ENCODE measurements at places on chromosomes 2 and 18.
A peak's percentile ranks its signal among the peaks of the same experiment; 100 is the strongest.

GRCh38 chr2:157312866-157313486 is 12.6 kb downstream of the ERMN start:
- DNase-seq, result no peak

DNA sequence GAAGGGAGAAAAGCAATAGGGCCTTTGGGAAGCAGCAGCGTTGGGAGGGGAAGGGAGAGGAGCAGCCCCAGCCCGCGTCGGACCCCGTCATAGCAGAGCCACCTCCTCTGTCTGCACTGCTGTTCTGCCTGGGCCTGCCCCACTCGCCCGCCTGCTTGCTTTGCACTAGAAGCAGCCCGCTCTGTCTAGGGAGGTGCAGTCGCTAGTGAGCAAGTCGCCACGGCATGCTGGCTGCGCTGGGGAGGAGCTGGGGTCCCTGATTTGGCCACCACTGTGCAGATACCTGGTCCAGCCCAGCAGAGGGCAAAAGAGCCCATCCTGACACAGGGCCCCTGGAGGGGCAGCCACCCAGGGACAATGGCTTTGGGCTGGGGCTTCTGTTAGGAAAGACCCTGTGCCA is 8.0 kb upstream of the TMEM214 start:
- DNase-seq, result no peak

DNA sequence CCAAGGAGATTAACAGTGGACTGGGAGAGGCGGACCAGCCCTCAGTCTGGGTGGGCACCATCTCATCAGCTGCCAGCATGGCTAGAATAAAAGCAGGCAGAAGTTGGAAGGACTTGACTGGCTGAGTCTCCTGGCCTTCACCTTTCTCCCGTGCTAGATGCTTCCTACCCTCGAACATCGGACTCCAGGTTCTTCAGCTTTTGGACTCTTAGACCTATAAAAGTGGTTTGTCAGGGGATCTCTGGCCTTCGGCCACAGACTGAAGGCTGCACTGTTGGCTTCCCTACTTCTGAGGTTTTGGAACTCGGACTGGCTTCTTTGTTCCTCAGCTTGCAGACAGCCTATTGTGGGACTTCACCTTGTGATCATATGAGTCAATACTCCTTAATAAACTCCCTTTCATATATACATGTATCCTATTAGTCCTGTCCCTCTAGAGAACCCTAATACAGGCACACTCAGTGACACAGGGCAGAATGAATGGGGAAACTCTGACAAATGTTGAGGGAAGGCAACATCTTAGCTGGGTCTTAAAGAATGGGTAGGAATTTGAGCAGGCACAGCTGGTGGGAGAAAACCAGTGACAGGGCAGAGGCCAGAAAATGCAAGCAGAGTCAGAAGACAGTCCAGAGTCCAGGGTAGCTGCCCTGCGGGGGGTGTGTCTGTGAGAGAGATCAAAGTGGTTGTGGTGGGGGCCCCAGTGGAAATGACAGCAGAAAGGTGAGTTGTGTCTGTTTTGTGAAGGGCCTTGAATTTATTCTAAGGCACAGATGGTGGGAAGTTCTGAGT is 108.1 kb upstream of the CD302 start:
- no peak for DNase-seq

DNA sequence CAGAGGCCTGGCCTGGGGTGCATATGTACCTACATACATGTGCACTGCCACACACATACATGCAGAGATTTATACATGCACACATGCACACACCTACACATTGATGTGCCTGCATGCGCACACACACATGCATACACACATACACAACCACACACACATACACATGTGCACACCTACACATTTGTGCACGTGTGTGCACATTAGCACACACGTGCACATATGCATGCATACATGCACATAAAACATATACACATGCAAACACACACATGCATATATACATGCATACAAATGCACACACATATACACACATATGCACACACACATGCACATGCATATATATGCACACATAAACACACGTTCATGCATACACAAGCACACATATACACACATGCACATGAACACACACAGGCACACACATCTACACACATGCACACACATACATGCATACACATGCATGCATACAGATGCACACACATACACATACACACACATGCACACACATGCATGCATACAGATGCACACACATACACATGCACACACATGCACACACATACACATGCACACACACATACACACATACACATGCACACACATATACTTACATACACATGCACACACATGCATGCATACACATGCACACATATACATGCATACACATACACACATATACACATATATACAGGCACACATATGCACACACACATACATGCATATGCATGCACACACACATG is 23.6 kb upstream of the OTOS start:
- DNase-seq, result no peak

DNA sequence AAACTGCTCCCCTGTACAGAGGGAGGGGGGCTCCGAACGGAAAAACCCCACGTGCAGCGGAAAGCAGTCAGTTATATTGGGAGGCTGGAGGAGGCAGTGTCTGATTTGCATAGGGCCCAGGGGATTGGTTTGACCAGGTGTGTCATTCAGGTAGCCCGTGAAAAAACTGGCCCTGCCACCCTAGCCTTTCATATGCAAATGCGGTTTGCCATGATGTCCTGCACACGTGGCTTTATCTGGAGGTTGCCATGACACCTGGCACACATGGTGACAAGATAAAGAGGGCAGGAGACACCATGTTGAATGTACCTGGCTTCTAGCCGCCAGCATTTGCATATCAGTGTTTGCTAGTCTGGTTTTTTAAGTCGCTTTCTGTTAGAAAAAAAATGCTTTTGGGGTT is 20.5 kb downstream of the SLC25A52 start:
- no peak for DNase-seq

DNA sequence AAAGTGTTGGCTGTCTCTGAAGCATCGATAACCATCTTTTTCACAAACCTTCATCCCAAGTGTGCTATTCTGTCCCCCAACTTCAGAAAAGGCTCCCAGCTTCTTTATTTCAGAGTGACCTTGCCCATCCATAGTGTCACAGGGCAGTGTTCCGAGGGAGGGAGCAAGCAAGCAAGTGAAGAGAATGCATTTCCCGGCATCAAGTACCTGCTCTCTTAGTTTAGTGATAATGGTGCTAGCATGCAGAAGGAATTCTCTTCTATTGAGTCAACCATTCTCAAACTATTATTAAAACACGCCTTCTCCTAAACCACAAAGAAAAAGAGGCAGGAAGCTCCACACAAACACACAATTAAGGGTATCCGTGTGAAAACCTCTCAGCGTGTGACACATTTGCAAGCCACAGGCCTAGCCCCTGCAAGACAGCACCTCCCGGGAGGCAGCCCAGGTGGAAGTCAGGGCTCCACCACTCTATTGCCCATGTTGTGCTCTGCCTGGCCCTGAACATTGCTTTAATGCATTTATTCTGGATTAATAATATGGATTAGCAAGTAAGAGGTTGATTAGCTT is 504.9 kb downstream of the GALR1 start:
- DNase-seq, result no peak

- DNase-seq, result no peak
Observed at GRCh38 chr2:20198796-20199632, 25.9 kb downstream of the SDC1 start.

GRCh38 chr2:70726947-70727725 is 40.9 kb downstream of the ADD2 start:
- no peak for DNase-seq

DNA sequence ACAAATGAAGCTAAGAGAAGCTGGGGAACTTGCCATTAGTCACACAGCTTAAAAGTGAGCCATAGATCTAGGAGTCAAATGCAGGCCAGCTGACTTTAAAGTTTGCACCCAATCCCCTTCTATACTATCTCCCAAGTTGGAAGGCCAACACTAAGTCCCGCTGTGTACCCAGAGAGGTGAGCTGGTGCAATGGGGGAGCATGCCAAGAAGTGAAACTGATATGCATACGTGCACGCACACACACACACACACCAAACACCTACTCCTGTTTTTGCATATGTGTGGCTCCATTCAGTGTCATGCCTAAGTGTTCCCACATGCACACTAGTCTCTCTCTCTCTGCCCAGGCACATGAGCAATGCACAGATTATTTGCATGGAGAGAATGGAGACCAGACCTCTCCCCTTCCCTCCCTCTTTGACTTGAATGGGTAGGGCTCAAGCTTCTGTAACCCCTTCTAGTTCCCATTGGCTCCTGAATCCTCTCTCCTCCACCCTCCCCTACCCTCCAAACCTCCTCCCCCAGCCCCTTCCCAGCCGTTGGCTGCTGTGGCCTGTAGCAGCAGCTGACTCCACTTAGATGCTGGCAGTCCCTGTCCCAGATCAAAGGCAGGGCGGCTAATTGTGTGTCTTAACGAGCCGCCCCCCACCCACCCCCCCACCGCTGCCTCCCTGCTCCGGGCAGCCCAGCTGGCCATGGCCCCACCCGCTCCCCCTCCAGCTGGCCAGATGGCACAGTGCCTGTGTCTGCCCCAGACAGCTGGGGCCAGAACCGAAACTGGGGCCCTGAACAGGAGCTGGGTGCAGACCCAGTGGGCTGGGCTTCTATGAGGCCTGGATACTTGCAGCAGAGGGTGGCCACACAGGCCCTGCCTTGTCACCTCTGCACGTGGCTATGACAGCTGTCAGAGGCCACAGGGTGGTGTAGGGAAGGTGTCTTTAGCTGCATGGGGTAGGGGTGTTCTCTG is 5.6 kb downstream of the WNT10A start:
- DNase-seq, result peak; percentile 85

- DNase-seq, result peak; percentile 38
Observed at GRCh38 chr2:69013142-69013839, at the start of gene ANTXR1. Gene ANTXR1 (plus strand): TSS chr2:69013179. CDS start chr2:69013500, 321 bp downstream.

DNA sequence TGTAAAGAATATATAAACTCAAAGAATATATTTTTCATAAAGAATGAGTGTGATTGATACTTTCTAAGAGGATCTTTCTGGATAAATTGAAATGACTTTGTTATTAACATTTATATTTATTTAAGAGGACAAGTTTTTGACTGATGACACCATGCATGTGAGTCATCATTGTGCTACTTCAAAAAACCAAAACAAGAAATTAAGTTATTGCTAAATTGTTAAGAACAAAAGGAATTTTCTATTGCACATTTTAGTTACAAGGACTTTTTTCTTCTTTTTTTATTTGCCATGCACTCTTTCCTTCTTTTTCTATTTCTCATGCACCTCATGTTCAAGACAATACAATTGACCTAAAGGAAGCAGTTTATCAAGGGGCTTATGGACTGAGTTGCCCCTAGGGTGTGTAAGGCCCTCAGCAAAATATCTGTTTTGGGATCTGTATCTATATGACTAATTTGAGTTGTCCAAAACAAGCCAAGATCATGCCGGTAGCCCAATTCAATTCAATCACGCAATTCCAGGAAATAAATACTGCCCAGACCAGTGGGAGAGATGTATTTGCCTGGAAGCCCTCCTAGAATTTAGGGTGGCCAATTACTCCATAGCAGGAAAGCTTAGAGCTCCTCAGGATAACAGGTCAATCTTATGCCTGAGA is 654.3 kb downstream of the METTL4 start:
- no peak for DNase-seq

GRCh38 chr18:74152857-74153256 is 4.5 kb downstream of the TIMM21 start:
- no peak for DNase-seq

- no peak for DNase-seq
Observed at GRCh38 chr18:56739731-56740130, 88.6 kb downstream of the WDR7 start.

GRCh38 chr2:32446369-32446768 is 89.5 kb downstream of the BIRC6 start:
- DNase-seq, result no peak

- DNase-seq, result no peak
Observed at GRCh38 chr18:61785588-61785987, 107.2 kb downstream of the RNF152 start.

GRCh38 chr2:20073460-20073859 is 22.0 kb upstream of the LAPTM4A start:
- no peak for DNase-seq

- DNase-seq, result no peak
Observed at GRCh38 chr2:153645599-153645998, 167.0 kb upstream of the RPRM start.

- DNase-seq, result no peak
Observed at GRCh38 chr18:2293109-2293839, 278.0 kb downstream of the METTL4 start.

DNA sequence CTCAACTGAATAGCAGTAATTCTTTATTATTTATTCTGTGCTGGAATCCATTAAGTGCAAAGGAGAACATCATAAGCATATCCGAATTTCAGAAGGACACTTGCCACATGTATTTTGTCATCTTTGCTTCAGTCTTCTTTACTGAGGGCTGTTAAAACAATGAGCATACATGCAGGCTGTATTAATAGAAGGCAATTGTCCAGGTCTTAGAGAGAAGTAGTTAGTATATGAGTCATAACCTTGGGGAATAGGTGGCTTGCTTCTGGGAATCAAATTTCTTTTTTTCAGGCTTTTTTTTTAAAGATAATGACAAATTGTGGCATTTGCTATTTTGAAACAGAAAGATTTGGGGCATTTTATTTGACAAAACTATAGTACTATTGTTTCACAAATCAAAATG is 773.5 kb downstream of the CNTNAP5 start:
- DNase-seq, result no peak

GRCh38 chr18:8944871-8945245 is 157.6 kb upstream of the NDUFV2 start:
- no peak for DNase-seq

DNA sequence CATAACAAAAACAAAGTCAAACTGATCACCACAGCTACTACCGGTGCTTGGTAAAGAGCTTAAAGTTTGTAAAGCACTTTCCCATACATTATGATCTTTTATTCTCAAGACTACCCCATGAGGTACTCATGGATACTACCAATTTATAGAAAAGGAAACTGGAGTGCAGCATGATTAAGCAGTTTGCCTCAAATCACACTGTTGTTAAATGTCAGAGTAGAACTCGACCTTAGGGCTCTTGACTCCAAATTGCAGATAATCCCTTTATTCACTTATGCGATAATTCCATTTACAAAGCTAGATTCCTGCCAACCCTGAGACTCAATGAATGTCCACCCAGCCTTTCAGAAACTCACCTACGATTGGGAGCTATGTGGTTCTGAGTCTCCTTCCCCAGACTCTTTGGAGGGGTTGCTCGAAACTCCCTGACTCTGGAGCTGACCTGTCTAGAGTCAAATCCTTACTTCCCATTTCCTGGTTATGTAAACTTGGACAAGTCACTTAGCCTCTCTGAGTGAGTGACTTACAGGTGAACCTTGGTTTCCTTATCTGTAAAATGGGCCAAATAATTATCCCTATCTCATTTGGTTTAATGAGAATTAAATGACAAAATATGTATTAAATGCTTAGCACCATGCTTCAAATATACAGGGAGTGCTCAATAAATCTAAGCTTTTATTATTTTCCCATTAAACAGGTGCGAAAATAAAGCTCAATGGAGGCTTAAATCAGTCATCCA is 47.4 kb downstream of the PSD4 start:
- DNase-seq, result no peak

DNA sequence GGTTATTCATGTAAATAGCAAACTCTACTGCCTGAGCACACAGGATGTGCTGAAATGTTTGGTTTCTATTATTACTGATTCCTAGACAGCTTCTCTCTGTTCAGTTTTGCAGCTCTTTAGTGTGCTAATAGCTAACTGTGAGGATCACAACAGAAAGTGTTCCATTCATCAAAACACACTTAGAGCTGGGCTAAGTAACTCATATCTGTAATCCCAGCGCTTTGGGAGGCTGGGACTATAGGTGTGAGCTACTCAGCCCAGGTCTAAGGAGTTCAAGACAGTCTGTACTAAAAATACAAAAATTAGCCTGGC is 63.2 kb downstream of the MOGAT1 start:
- peak; percentile 35 for DNase-seq
